ENCODE measurements at places on chromosomes 3 and 15. TPM values are rescaled to one million over a fixed set of nuclear protein-coding genes. Genes with fewer than 3 reads are reported as not detected.

DNA sequence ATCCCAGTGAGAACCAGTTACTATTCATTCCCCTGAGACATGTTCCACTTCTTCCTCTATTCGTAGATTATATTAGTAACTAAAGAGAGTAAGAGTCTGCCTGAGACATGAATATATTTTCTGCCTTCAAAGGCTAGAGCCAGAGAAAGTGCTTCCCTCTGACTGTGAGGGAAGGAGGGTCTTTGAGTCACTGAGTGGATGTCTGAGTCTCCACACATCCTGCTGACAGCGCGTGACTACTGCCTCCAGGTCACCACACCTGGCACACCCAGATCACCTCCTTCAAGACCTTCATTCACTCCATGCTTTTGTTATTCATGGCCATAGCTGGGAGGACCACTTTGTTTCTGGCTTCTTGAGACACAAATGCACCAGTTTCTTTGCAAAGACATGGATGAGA, 135.6 kb downstream of the SOX2 start:
- no peak for DNase-seq

- DNase-seq: no peak
Observed at GRCh38 chr3:76367281-76367680, 581.9 kb upstream of the ZNF717 start.

GRCh38 chr3:122727294-122727693, 46.7 kb downstream of the PARP14 start:
- DNase-seq: no peak

RPN1 gene
- total RNA-seq: 287 TPM

LINGO1 gene
- total RNA-seq: 0.09 TPM

STRC gene
- total RNA-seq: not detected

COPS2 gene
- 112 TPM for total RNA-seq

SPATA12 gene
- total RNA-seq: not detected

Measured in HFFc6 (cell line).